ENCODE measurements at places on chromosomes 12 and 14. TPM values are rescaled to one million over a fixed set of nuclear protein-coding genes. Genes with fewer than 3 reads are reported as not detected.

The TMEM119 gene
- total RNA-seq, result 611 TPM

The VASH1 gene
- total RNA-seq, result 6.3 TPM

The RPGRIP1 gene
- not detected for total RNA-seq

The SMCO3 gene
- 0.15 TPM for total RNA-seq

The ADCY6 gene
- 44.5 TPM for total RNA-seq
